ENCODE measurements at places on chromosomes 5 and 9.

DNA sequence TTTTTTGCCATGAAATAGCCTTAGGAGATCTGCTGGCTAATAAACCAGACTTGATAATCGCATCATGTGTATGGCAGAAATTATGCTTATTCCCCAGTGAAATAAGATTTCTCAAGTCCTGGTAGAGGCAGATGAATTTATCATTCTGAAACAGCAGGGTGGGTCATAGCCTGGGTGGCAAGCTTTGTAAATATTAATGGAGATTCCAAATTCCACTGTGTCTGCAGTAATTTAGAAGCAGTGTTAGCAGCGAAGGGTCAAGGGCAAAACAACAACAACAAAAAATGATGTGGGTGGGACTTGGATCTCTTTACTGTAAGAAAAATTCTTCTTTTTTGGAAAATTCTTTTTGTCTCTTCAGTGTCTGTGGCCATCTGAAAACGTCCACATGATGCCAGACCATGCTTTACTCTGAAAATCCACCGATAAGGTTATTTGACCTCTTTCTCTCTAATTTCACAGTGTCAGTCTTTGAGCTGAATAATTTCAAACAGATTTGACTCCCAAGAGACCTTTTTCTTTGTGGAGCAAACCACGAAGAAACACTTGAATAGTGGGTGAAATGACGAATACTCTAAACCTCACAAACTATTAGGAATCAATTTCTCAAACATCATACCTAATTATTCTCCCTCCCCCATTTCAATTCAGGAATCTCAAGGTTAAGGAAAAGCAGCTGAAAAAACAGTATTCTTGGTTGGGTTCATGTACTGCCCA is 106.0 kb upstream of the RPS23 start:
- DNase-seq: no peak

DNA sequence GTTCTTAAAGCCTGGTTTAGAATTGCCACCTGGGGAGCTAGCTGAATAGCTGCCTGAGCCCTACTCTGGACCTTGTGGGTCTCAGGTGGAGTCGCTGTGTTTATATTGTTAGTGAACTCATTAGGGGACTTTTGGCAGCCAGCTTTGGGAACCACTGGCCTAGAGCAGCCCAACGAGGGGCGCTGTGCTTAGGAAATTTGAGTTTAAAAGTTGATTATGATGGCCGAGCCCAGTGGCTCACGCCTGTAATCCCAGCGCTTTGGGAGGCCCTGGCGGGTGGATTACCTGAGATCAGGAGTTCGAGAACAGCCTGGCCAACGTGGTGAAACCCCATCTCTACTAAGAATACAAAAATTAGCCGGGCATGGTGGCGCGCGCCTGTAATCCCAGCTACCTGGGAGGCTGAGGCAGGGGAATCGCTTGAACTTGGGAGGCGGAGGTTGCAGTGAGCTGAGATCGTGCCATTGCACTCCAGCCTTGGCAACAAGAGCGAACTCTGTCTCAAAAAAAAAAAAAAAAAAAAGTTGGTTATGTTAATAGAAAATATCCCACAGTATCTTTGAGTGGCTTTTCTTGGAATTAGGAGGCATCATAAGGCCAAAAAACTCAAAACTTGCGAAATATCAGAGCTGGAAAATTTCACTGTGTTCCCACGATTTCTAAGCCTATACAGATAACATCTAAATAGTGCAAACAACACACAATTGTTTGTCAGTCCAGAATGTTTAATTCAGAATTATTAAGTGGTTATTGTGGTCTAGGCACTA is 809 bp downstream of the MCCC2 start:
- DNase-seq: no peak

DNA sequence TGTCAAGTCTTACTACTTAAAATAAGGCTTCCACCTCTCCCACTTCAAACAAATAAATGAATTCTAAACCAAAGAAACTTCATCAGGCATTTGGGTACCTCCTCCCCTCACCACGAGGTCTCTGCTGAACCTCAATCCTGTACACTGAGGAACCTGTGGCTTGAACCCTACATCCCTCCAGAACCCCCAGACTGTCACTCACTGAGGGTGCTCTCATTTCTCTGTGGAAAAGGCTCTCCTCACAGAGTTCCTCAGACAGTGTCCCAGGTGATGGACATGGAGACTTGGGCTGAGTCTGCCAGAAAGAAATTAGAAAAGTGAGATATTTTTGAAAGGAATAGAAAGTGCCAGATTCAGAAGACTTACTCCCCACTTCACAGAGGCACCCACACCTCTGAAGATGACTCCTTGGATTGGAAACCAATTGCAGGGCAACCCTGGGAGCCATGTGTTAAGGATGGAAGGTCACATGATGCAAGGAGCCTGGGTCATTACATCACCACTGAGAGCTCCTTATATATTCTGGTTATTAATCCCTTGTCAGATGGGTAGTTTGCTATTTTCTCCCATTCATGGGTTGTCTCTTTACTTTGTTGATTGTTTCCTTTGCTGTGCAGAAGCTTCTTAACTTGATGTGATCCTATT is 19.8 kb downstream of the MLANA start:
- no peak for DNase-seq

DNA sequence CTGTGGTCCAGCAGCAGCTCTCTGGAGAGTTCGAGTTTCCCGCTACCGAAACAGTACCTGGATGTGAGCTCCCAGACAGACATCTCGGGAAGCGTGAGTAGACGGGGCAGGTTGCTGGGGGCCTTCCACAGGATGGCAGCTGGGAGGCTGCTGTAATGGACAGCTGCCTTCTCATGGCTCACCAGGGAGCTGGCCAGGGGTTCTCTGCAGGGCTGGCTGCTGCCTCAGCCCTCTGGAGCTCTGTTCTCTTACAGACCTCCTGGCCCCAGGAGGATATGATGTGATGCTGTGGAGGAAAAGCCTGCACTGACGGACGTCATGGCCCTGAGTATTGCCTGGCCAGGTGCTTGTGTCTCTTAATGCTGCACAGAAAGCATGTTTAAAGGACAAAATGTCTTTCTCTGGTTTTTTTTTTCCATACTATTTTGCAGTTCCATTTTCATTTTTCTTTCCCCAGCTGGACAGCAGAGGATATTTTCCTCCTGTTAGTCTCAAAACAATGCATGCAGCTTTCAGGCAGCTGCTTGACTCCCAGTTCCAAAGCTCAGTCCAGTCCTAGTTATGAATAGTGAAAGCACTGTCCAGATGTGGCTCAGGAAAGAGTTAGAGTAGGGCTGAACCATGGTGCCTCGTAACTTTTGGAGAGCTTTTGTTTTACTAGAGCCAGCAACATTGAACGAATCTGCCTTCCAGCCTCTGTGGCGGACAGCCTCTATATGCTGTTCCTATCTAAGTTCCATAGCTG is 77.5 kb upstream of the RARS1 start:
- DNase-seq: no peak

DNA sequence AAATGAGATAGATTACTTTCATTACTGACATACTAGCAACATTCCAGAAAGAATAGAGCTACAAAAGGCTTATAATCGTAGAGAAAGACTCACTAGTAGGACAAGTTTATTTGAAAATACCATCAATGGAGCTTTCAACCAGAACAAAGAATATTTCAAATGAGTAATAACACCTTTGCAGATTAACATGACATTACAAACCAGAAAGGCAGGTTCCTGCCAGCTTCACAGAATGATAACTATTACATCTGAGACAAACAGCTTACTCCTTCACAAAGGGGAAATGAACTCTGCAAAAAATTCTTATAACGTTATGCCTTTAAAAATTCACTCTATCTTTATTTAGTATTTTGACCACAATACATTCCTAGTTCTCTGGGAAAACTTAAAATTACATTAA is 103.1 kb downstream of the EPB41L4A start:
- DNase-seq: no peak

- no peak for DNase-seq
Measured at GRCh38 chr5:172463031-172463430, 8.7 kb upstream of the SH3PXD2B start.

GRCh38 chr5:77925503-77925902 is 149.4 kb upstream of the TBCA start:
- DNase-seq: no peak

GRCh38 chr5:160044967-160045366 is 36.0 kb downstream of the TTC1 start:
- DNase-seq: no peak

DNA sequence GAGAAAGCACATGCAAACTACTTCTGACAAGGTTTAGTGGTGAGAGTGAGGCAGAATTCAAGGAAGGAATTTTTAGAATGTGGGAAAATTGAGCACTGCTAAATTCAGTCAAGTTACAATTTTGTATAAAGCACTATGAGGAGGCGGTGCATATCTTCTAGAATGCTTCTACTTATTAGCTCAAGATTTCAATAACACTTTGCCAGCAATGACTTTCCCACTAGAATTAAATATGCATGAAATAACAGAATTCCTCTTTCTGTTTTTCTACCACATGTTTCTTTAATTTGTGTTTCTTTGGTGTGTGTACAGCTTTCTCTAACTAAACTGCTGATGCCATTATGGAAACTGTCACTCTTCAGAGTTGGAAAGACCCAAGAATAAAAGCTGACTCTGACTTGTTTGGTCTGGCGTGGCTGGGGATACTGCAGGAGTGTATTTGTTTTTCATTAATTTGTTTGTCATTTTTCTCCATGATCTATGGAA is 163.5 kb downstream of the ARSB start:
- no peak for DNase-seq

DNA sequence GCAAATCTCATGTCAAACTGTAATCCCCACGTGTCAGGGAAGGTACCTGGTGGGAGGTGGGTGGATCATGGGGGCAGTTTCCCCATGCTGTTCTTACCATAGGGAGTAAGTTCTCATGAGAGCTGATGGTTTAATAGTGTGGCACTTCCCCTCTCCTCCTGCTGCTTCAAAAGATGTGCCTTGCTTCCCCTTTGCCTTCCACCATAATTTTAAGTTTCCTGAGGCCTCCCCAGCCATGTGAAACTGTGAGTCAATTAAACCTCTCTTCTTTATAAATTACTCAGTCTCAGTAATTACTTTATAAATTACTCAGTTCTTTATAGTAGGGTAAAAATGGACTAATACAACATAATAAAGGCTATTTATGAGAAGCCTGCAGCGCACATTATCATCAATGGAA is 7.1 kb upstream of the CNTRL start:
- no peak for DNase-seq

DNA sequence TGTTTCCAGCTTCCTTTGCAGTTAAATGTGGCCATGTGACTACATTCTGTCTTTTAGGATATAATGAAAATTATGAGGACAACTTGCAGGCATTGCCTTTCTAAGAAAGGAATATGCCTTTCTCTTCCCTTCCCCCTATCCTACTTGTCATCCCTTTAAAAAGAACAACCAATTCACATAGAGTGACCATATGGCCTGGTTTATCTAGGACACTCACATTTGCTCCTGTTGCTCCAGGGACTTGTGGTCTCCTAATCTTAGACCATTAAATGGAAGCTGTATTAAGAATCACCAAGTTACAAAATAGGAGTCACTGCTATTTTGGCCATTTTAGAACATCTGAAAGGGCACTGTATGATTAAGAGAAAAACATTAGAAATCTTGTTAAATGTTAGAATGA is 520.3 kb downstream of the DTWD2 start:
- no peak for DNase-seq

GRCh38 chr5:76251656-76252055 is 151.4 kb upstream of the IQGAP2 start:
- no peak for DNase-seq

- DNase-seq: no peak
Measured at GRCh38 chr5:159451197-159452052, 121.1 kb upstream of the IL12B start.

DNA sequence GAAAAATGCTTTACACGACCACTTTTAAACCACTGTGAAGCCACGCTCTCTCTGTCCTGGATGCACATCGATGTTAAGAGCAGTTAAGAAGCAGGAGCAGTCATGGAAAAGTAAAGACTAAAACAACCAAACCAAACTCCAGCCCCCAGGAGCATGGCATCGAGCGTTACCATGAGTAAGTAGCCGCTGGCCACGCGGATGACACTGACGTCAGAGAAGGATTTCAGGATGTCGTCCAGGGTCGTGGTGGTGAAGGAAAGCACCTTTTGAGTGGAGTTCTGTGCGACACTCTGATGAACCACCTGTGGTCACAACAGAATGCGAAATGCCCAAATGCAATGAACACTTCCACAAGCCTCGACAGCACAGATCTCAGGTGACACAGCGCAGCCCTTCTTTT is 38.9 kb downstream of the PTCH1 start:
- no peak for DNase-seq

DNA sequence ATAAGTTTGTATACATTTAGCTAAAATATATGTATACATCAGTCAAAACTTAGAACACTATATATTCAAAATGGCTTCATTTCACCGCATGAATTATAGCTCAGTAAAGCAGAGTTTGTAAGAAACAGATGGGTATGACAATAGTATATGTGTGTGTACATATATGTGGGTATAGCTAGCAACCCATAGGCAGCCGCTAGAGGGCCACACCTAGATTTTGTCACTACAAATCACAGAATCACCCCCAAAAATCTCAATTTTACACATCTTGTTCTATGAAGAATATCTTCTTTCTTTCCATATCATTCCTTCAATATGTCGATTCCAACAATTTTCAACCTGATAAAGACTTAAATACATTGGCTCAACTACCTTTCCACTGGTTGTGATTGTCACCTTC is 357.8 kb upstream of the CCNG1 start:
- no peak for DNase-seq

DNA sequence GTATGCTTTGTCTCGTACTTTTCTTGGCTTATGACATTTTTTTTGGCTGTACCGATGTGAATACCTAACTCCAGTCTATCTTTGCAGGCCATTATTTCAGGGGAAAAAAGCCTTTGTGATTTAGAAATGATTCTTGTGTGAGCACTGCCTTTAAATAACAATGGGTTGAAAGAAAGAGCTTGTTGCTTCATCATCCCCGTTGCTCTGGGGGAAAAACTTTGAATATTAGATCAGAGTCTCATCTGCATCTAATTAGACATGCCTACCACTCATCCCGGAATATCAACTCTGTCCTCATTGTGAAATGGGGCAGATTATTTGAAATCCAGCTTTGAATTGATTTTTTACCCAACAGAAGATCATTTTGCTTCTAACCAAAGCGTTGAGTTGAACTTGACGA is 13.5 kb downstream of the CXCL14 start:
- no peak for DNase-seq

DNA sequence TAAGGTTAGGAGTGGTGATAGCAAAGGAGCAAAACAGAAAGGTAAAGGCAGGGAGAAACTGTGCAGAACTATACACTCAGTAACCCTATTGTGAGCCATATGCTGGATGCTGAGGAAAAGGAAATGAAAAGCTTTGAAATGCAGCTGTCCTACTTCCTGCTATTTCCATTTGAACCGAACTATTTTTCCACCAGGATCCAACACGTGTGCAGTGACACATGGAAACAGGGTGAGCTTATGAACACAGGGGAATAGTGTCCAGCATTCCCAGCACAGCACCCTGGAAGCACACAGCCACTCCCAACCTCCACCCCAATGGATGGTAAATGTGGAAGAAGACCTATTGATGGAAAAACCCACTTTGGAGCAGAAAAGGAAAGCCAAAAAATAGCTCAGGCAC is 69.0 kb upstream of the SLC12A2 start:
- DNase-seq: no peak

DNA sequence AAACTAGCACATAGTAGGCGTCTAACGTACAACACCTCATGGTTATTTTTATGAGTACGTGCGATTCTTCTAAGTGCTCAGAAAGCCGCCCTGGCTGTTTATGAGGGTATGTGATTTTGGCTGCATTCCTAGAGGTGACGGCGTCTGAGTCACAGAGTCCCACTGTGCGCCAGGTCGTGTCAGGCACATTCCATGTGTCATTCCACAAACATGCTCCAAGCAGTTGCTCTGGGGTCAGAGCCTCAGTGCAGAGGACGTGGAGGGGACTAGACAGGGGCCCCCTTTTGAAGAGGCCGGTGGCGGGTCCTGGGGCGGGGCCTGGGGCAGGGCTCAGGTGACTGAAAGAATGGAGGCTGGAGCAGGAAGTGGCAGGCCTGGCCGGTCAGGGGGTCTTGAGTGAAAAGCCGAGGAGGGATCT is 51.9 kb downstream of the NEK6 start:
- no peak for DNase-seq

All from COR-L47 (cell line).